NCI-H460 (cell line): ENCODE measurements at places on chromosomes 4 and X. TPM values are rescaled to one million over a fixed set of nuclear protein-coding genes. Genes with fewer than 3 reads are reported as not detected.

CXCL3 gene
- total RNA-seq: 11.1 and 12.8 TPM in 2 replicates

SCML2 gene
- total RNA-seq: 12.9 and 16.8 TPM in 2 replicates

CSAG3 gene
- not detected in 2 replicates for total RNA-seq

ASB5 gene
- total RNA-seq: 0.17 TPM in 1 of 2 replicates, not detected in the other

NRK gene
- not detected in 2 replicates for total RNA-seq

CXCL8 gene
- 1,552 and 1,559 TPM in 2 replicates for total RNA-seq

CENPE gene
- 22.4 and 26.3 TPM in 2 replicates for total RNA-seq

SSX2B gene
- not detected in 2 replicates for total RNA-seq

TRPC5OS gene
- not detected in 2 replicates for total RNA-seq

MAGEA4 gene
- not detected in 2 replicates for total RNA-seq

PF4V1 gene
- 0.27 TPM in 1 of 2 replicates, not detected in the other for total RNA-seq

NKX3-2 gene
- 0.12 and 0.38 TPM in 2 replicates for total RNA-seq

DCAF4L1 gene
- 0.40 and 0.50 TPM in 2 replicates for total RNA-seq
